ENCODE measurements at places on chromosomes 4 and X.

- DNase-seq, result no peak
Measured at GRCh38 chr4:90292438-90292837, 165.2 kb downstream of the CCSER1 start.

GRCh38 chr4:57042711-57043169 lies 64.0 kb downstream of the POLR2B start:
- no peak for DNase-seq

GRCh38 chr4:100391863-100392262 lies 126.0 kb downstream of the EMCN start:
- DNase-seq, result no peak

- no peak for DNase-seq
Measured at GRCh38 chrX:74421036-74421739, at the start of gene SLC16A2. TSS of gene SLC16A2 (plus strand) at chrX:74421493. CDS start at chrX:74421638, 145 bp downstream.

DNA sequence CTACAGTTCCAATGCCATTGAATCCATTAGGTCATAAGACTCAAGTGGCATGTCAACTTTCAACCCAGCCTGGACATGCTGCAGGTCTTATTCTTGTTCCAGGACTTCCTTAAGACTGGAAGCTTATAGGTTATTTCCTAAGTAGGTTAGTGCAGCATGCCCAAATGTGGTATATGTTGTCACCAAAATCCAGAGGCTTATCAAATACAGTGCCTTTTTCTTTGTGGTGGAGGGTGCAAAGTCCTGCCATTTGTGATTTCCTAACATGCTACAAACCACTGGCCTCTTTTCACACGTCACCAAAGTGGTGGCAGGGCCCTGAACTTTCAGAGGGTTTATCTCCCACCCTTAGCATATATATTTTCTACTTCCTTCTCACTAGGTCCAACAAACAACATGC lies 9.7 kb upstream of the TMEM184C start:
- no peak for DNase-seq

Measured in NCI-H1048 (cell line).